Adipocyte (in vitro differentiated cells): ENCODE measurements at places on chromosomes 4 and X.
A peak's percentile ranks its signal among the peaks of the same experiment; 100 is the strongest.

- no peak for DNase-seq
Measured at GRCh38 chrX:9160698-9161329, 126.9 kb upstream of the FAM9B start.

DNA sequence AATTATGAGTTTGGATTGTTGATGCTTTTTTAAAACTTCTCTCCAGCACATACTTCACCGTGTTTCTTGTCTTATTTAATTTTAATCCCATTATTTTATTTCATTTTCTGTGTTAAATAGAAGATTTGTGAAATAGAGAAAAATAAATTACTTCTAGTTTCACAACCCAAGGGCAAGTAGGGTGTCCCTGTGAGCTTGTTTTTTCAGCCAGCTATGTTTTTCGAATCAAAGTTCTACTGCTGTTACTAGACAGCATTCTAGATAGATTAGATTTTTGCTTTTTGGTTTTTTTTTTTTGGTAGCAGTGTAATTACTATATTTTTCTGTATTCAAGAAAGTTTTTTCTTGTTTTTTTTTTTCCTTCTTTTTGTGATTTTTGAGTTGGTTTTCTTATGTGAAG, 59.9 kb downstream of the RBPJ start:
- DNase-seq = no peak

DNA sequence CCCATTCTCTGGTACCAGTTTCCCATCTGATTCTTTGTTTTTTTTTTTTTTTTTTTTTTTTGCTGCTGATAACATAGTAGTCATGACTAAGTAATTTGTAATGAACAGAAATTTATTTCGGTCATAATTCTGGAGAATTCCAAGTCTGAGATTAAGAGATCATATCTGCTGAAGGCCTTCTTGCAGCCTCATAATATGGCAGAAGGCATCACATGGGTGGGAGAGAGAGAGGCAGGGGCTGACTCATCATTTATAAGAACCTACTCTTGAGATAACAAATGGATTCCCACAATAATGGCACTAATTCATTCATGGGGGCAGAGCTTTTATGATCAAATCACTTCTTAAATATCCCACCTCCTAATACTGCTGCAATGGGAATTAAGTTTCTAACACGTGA, 1034.3 kb downstream of the STIM2 start:
- no peak for DNase-seq

GRCh38 chr4:86927843-86928395, 6.9 kb upstream of the AFF1 start:
- peak; percentile 97 for DNase-seq

DNA sequence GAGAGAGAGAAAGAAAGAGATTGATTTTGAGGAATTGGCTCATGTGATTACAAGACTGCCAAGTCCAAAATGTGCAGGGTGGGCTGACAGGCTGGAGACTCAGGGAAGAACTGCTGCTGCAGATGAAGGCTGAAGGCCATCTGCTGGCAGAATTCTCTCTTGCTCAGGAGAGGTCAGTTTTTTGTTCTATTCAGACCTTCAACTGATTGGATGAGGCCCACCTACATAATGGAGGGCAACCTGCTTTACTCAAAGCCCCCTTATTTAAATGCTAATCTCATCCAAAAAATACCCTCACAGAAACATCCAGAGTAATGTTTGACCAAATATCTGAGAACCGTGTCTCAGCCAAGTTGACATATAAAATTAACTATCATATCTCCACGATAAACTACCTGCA, 38.2 kb upstream of the MAMLD1 start:
- DNase-seq = no peak

DNA sequence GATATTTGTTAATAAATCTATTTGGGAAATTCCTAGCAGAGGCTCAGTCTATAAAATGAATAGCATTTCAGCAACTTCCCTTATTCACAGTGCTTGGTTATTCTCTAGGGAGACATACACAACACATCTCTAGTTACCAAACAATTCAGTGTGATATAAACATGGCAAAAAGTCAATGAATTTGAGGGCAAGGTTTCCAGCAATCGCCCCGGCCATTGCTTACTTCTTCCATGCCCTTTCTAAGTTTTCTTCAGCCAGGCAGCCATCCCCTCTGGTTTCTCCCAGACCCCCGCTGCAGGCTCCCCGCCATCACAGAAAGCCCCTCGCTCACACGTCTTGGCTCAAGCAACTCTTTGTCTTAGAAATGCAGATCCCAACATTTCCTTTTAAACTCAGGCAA, 4.4 kb downstream of the TLR7 start:
- DNase-seq = no peak

DNA sequence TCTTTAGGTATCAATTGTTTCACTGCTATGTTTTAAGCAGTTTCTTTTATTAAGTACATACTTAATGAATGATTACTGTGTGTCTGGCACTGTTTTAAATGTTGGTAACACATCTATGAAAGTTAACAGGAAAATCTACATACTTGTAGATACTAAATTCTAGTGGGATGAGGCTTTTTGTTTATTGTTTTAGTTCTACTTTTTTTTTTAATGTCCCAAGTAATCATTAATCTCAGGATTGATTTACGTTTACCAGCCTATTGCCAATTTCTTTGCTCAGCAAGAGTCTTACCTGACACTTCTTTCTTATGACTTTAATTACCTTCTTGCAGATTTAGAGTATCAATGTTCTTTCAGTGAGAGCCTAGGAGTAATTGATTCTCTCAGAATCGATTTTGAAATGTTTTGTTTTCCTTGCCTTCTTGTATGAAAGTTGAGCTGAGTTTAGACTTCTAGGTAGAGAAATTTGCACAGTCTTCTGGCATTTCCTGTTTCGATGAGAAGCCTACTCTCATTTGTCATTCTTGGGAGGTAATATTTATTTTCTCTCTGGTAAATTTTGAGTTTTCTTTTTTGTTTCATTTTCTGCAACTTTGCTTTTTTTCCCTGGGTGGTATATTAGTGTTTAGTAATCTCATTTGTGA, 235.2 kb upstream of the ANKRD50 start:
- DNase-seq = peak; percentile 28

DNA sequence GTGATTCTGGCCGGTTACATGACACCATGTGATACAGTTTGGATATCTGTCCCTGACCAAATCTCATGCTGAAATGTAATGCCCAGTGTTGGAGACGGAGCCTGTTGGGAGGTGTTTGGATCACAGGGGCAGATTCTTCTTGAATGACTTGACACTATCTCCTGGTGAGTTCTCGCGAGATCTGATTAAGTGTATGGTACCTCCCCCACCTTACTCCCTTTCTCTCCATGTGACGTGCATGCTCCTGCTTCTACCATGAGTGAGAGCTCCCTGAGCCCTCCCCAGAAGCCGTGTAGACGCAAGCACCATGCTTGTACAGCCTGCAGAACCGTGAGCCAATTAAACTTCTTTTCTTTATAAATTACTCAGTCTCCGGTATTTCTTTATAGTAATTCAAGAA, 23.6 kb downstream of the CPE start:
- DNase-seq = no peak

GRCh38 chr4:141346144-141346543, 125.4 kb downstream of the ZNF330 start:
- peak; percentile 87 for DNase-seq

- no peak for DNase-seq
Measured at GRCh38 chrX:40010550-40011321, 87.0 kb downstream of the BCOR start.

DNA sequence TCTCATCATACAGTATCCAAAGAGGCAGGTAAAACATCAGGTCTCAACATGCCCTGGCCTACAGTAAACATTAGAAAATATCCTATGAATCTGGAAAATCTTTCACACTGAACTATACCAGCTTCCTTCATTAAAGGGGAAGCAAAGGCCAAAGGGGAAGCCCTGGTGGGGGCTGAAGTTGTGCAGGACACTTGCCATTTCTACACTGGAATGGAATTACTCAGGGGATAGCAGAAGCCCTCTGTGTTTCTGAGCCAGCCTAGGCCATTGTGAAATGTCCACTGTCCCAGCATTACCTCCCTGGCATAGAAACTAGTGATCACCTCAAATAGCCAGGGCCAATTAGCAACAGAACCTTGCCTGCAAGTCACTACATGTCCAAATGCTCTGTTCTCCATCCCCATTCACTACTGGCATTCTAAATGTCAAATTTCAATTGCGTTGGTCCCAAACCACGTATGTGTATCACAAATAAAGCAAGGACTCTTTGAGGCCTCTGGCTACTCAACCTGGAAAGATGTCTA, 429.9 kb downstream of the AFF2 start:
- DNase-seq = no peak

DNA sequence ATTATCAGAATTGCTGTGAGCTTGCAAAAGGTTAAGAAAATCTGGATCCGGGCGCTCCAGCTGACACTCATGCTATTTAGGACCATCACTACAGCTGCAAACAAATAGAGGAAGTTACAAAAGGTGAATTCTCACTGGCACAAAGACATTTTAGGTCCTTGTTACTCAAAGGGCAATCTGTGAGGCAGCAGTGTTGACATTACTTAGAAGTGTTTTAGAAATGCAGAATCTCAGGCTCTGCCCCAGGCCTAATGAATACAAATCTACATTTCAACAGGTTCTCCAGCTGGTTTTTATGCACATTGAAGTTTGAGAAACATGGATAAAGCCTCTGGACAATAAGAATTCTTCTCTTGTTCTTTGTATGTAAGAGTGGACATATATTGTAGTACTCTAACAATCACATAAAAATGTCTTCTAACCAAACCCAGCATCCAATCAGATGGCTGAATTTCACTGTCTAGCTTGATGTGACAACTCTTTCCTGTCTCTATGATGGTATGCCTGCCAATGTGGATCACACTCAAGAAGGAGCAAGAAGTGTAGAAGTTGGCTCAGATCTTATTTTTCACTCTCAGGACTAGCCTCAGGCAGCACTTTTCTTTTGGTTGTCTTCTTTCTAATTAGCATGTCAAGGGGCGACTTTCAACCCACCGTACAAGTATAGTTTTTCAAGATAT, 18.8 kb downstream of the SLC7A11 start:
- no peak for DNase-seq

DNA sequence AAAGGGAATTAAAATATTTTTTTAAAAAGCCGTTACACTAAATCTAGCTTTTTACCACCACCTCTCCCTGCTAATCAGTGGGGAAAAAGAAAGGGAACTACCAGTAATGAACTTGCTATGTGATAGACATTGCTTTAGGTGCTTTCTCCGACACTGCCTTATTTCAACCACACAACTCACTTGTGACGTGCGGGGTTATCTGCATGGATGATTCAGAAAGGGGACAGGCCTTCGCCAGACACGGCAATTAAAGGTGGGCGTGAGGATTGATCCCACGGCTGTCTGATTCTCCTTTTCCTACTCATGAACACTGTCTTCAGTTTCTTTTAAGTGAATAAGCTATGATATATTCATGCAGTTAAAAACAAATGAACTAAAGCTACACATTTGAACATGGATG, 882 bp upstream of the CXCR3 start:
- DNase-seq = no peak
